ENCODE measurements at places on chromosomes 16 and 17. TPM values are rescaled to one million over a fixed set of nuclear protein-coding genes. Genes with fewer than 3 reads are reported as not detected.

DNA sequence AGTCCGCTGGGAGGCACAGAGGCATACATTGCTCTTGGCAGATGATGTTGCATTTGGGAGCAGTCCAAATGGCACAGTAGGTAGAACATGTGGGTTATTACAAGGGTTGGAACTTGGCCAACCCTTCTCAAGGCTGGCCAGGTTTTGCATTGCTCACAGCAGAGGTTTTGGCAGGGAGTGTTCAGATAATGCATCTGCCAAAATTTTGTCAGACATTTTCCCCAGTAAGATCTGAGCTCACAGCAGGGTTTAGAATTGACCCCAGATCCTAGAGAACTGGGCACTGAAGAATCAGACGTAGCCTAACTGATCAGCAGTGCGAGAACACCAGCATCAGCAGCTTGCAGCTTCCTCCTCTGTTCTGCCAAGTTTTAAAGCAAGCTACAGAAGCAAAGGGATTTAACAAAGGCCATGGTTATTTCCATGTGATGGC, 468.8 kb upstream of the KIF2B start:
- no peak for DNase-seq

- no peak for DNase-seq
Measured at GRCh38 chr16:89115216-89115861, 21.7 kb downstream of the ACSF3 start.

DNA sequence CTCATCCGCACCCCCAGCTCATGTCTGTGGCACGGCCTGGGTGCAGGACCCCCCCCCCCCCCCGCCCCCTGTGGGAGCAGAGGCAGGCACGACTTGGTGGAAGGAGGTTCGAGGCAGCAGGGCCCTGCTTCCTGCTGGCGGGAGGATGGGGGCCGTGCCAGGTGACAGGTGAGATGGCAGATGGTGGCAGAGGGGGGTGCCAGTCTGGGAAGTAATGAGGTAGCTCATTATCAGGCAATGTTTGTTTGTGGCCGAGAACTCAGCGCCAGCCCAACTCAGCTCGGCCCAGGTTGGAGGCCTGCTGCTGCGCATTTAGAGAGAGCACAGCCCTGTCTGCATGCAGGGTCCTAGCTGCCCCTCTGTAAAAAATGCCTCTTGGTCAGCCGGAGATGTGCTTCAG, 40.1 kb upstream of the JPH3 start:
- no peak for DNase-seq

IGFBP4 gene
- total RNA-seq: 68.8 TPM

- DNase-seq: no peak
Measured at GRCh38 chr16:82621781-82622180, 5.0 kb upstream of the CDH13 start.

DNA sequence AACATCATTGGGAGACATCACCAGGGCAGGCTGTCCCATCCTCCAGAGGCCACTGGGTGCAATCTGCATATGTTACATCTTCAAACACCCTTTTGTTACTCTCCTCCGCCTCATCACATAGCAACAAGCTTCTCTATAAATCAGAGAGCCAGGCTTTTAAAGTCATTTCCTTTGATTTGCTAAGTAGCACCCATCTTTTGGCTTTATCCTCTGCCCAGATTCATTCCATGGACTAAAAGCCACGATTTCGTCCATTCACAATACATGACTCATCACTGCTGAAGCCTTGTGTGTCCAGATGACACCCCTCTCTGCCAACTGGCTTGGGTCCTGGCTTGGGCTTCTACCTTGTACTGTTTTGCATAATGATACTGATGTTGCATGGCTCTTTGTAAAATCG, 2.0 kb upstream of the KRT38 start:
- DNase-seq: no peak

DNAI2 gene
- total RNA-seq: not detected

DNA sequence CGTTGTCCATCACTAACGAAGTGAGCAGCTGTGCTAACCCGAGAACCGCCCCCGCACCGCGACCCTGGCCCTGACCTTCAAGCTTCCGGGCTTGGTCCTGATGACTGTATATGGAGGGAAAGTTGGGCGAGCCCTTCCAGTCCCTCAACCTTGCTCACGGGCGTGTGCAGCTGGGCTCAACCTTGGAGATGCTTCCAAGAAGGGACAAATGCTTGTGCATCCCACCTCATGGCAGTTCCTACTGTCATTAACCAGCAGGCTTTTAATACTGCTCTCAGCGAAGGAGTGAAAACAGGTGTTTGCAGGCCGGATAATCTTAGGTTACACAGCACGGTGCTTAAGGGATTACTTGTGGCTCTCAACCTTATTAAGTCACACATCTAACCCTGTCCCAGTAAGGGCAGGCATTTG, 33.5 kb downstream of the SRL start:
- no peak for DNase-seq

CLEC18A gene
- 1.2 TPM for total RNA-seq

GRCh38 chr17:28729950-28730330, 1.4 kb downstream of the NEK8 start:
- no peak for DNase-seq

DNA sequence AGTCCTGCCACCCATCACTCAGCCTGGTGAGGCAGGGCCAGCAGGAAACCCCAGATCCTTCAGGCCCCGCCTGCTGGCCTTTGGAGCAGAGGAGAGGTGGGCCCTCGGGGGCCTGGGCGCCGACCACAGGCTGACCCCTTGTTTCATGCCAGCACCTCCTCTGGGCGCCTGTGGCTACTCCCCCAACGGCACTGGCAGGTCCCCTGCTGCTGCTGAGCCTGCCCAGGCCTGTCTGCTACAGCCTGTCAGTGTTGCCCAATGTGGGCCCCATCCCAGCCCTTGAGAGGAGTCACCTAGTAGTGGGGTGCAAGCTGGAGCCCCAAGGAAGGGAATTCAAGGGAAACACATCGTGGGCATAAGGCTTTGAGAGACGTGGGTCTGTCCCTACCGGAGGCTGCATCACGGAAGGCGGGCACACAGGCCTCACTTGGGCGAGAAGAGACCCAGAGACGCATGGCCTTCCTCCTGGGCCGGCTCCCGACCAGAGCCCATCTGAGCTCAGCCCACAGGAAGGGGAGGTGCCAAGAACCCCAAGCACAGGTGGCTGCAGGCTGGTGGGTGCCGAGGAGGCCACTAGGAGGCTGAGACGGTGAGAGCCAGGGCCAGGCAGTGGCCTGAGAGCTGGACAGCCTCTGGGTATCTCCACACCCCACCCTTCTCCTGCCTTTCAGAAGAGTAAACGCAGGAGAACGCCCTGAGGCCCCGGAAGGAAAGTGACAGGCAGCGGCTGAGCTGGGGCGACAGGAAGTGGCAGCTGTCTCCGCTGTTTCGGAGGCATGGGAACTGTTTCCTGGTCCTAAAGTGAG, 8.0 kb upstream of the FASN start:
- DNase-seq: peak; percentile 53

DNA sequence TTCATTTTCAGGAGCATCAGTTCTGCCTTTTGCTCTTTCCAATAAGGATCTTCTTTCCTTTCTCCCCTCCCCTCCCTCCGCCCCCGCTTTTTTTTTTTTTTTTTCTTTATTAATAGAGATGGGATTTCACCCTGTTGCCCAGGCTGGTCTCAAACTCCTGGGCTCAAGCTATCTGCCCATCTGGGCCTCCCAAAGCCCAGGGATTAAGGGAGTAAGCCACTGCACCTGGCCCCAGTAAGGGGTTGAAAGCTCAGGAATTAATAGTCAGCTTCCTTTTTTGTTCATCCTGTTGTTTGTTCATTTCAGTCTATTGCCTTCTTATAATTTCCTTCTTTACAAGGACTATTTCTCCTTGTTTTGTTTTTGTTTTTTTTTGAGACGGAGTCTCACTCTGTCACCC, 7.9 kb upstream of the C17orf58 start:
- no peak for DNase-seq

ADAM11 gene
- total RNA-seq: not detected

- peak; percentile 17 for DNase-seq
Measured at GRCh38 chr16:23863511-23864422, 28.0 kb downstream of the PRKCB start.

DNA sequence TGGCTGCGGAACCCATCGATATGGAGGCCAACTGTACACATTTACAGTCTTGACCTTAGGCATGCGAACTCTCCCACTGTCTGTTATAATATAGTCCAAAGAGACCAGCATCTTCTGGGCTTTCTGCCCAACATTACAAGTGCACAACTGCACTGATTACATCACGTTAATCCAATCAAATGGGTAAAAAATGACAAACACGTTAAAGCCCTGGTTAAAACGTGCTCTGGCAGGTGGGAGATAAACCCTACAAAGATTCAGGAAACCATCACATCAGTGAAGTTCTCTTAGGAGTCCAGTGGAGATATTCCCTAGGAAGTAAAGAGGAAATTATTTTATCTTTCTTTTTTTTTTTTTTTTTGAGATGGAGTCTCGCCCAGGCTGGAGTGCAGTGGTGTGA, 23.7 kb upstream of the XYLT2 start:
- no peak for DNase-seq

CEP112 gene
- 2.8 TPM for total RNA-seq

DNA sequence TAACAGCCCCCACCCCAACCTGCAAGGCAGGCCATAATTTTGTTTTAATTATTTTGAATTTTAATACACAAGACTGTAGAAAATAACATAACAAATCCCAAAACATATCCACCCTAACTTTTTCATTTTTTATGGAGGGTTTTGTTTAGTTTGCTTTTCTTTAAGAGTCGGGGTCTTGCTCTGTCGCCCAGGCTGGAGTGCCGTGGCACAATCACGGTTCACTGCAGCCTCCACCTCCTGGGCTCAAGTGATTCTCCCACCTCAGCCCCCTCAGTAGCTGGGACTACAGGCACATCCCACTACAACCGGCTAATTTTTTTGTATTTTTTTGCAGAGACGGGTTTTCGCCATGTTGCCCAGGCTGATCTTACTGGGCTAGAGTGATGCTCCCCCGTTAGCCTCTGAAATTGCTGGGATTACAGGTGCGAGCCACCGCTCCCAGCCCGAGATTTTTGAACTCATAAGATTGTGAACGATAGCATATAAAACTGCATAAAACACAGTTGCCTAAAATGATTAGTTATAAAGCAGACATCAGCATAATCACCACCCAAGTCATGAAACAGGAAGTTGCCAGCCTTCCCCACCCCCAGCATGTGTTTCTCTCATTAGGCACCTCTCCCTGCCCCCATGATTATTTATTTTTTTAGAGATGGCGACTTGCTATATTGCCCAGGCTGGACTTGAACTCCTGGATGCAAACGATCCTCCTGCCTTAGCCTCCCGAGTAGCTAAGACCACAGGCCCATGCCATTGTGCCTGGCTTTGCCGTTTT, 13.6 kb upstream of the DOC2B start:
- no peak for DNase-seq

DNA sequence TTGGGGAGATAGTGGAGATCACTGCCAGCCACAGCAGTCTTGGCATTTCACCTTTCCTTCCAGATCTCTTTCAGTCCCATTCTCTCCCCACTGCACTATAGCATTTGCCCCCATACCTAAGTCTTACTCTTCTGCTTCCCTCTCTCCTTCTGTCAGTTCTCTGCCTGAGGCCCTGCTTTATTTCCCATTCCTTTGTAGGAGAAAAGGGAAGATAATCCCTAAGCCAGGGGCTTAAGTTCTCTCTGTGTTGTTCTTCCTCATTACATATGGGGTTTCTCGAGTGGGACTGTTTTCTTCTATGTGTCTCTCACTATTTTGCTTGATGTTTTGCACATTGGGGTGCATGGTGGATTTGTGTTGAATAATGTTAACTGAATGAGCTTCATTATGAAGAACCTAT, 6.4 kb downstream of the KDM6B start:
- DNase-seq: no peak

DNA sequence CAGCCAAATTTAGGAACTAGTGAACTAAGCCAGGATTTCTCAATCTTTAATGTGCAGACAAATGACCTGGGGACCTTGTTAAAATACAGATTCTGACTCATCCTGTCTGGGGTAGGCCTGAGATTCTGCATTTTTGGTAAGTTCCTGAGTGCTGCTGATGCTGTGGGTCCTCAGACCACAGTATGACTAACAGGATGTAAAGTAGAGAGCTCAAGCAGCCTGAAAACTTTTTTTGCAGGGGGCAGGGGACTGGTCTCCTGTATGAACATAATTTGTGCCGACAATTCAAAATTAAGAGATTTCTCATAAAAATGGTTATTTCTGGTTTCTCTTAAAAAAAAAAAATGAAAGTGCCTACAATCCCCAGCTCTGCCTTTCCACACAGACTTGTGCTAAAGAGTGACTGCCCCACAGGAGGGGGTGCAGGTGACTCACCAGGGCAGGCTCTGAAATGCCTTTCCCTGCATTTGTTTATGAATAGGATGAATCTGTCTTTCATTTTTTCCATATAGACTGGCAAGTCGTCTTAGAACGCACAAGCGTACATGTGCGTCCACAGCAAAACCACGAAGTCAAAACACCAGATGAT, 271.5 kb downstream of the PHKB start:
- DNase-seq: peak; percentile 80
